ENCODE measurements at places on chromosomes 5 and 9. TPM values are rescaled to one million over a fixed set of nuclear protein-coding genes. Genes with fewer than 3 reads are reported as not detected.

The CYFIP2 gene
- total RNA-seq: 7.0 TPM

The SNX18 gene
- 87.3 TPM for total RNA-seq

The ACTBL2 gene
- under 0.01 TPM for total RNA-seq

The STING1 gene
- total RNA-seq: 42.2 TPM

The FGF1 gene
- total RNA-seq: 0.34 TPM

The TSSK1B gene
- total RNA-seq: 0.16 TPM

The C9orf85 gene
- 12.6 TPM for total RNA-seq

The DPYSL3 gene
- total RNA-seq: 115 TPM

The FSD1L gene
- 4.6 TPM for total RNA-seq

Measured in bronchial smooth muscle cell (primary cell).